ENCODE measurements at places on chromosomes 3 and 15.

GRCh38 chr3:193897288-193897687 lies 238.7 kb upstream of the HES1 start:
- DNase-seq = no peak

DNA sequence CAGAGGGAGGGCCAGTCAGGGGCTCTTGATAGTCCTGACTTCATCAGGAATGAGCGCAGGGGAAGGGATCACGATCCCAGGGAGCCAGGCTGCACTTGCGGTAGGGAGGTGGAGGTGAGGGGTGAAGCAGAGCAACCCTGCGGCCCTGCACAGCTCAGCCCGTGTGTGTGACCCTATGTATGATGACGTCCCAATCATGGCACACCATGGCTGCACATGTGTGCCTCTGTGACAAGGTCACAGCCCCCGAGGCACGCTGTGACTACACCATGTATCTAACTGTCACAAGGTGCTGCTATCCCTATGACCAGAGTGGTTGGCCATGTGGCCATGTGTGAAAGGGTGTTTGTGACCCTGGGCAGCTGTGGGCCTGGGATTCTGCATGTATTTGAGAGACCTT lies 13.3 kb upstream of the ALAS1 start:
- no peak for DNase-seq

DNA sequence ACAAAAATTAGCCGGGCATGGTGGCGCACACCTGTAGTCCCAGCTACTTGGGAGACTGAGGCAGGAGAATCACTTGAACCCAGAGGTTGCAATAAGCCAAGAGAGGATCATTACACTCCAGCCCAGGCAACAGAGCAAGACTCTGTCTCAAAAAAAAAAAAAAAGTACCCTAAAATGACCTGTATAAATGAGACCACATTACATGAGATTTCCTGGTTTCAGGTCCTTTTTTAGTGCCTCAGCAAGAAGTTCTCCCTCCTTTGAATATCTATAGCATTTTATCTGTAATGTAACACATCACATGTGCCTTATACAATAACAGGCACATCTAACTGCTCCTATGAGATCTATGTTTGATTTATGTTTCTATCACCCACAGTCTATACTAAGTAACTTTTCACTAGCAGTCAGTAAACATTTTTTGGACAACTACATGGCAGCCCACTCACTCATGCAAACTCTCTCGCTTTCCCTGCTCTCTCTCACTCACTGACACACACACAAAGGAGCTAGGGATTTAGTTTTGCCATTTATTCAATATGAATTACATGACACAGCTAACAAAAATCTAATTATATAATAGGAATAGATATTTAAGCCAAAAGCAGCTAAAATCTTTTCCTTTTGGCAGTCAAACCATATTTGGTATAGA lies 34.1 kb downstream of the ADAM10 start:
- DNase-seq = no peak

- DNase-seq = no peak
Measured at GRCh38 chr15:69388260-69388705, 25.9 kb upstream of the KIF23 start.

DNA sequence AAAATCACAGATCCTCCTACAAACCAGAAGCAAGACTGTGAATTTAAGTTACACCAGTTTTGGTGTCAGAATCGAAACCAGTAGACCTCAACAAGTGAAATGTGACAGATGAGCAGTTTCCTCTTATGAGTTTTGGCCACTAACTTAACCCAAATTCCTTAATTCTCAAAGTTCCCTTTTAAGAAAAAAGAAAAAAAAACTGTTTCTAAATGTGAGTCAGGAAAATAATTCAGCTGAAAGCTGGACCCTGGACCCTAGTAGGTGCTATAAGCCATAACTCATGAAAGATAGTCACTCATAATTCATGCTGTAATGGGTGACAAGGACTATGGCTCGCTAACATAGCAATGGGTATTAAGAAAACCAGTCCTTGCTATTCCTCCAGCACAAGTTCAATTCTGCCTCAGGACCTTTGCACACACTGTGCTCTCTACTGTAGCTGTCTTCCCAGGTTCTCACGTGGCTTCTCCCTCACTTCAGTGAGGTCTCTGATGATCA lies 9.0 kb upstream of the THRB start:
- DNase-seq = no peak

DNA sequence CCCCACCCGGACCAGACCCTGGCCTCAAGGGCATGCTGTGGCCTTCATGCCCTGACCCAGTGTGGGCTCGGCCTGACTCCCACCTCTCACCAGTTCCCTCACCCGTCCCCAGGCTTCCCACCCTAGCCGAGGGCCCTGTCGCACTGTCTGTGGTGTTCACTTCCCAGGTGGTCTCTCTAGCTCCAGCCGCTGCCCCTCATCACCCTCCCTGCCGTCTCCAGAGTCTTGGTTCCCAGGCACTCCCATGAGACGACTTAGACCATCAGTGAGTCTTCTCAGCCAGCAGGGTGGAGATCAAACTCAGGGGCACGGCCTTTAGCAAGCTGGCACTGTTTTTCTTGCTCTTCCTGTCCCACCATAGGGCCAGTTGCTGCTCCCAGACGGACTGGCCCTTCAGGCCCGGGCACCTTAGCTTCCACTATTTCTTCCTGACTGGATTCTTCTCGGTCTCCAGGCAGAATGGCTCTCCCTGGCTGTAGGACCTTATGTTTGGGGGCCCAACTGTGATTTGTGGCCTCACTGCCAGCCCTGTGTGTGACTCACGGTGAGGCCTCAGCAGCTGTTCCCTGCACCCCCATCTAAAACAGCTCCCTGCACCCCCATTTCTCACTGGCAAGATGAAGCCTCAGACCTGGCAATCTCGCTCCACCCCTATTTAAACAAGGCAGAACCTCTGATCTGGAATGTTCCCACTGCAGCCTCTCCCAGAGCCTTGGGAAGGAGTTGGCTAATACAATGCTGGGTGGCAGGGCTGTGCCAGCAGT lies 9.4 kb upstream of the PCSK6 start:
- no peak for DNase-seq
